D721Med (cell line): ENCODE measurements at places on chromosomes 2 and 18.

GRCh38 chr18:23228102-23229061 is 93.1 kb downstream of the CABLES1 start:
- no peak for DNase-seq

DNA sequence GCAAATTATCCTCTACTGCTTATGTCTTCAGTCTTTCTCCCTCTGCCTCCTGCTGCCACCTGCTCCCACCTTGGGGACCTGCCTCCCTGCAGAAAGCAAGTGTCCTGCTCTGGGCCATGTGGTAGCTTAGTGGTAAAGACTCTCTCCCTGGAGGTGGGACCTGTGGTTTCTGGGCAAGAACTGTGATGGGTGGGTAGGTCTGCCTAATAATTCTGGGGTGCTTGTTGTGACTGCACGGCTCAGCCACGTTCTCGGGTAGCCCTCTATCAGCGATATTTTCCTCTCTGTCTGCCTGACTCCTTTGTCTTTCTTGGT is 16.4 kb upstream of the CD28 start:
- no peak for DNase-seq

DNA sequence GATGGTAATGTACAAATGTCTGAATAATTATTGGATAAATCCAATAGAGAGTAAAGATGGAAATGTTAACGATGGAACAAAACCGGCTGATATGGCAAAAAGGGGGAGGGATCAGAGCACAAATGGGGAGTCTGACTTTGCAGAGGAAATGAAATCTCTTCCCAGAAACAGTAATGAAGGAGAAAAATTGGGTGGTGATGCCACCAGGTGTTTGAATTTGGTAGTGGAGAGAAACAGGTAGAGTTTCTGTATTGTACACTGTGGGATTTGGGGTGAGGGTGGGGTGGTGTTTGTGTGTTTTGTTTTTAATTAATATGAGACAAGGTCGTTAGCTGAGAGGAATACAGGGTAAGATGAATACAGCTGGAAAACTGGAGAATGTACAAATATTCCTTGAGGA is 20.4 kb upstream of the XDH start:
- no peak for DNase-seq

- no peak for DNase-seq
Observed at GRCh38 chr18:69874058-69874457, 73.6 kb downstream of the CD226 start.

- DNase-seq = no peak
Observed at GRCh38 chr2:165634855-165635254, 159.2 kb downstream of the GALNT3 start.

DNA sequence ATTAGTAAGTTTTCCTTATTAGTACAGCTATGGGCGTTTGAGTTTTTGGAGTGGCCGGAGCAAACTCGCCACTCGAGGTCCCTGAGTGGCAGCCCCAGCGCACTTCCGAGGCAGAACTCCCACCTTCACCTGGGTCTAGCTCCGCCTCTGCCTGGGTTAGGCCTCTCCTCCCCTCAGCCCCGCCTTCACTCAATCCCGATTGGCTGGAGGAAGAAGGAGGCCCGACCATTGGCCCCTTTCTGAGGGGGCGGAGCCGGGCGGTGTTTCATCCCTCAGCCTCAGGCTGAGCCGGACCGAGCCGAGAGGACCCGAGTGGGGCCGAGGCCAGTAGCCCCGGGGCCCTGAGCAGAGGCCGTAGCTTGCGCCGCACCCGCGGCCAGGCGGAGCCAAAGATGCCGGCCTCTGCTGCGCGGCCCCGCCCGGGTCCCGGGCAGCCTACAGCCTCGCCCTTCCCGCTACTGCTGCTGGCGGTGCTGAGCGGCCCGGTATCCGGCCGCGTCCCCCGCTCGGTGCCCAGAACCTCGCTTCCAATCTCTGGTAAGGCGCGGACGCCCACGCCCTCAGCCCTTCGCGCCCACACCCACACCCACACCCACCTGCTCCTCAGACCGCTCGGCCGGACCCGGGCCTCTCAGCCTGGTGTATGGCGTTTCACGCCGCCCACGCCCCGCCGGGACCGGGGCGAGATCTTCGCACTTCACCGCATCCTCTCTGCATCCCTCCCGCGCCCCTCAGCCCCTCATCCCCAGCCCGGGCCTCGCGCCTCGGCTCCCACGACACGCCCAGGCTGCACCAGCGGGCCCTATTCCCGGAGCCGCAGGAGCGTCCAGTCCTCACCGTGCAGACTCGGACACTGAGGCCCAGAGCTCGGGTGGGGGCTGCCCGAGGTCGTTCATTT is at the start of gene SEMA4F:
TSS of gene SEMA4F (plus strand) at position 263 of the 898 bp plus-strand sequence. CDS start at position 393, 130 bp downstream.
- peak; percentile 91 for DNase-seq

GRCh38 chr18:37314534-37314933 is 251.1 kb downstream of the CELF4 start:
- no peak for DNase-seq
